Activated gamma-delta T cell treated with Interleukin-2 at 50 U/mL for 16 hours (primary cell): ENCODE measurements at places on chromosomes 12 and 14.

DNA sequence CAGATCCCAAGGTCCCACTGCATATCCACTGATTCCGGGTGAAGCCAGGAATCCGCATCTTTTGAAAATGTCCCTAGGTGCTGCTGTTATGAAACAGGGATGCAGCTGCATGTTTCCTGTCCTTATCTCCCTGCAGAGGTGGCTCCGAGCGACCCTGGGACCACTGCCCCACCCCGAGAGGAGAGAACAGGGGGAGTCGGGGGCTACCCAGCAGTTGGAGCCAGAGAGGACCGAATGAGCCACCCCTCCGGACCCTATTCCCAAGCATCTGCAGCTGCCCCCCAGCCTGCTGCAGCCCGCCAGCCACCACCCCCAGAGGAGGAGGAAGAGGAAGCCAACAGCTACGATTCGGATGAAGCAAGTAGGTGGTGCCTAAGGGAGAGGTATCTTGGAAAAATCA, 30.3 kb upstream of the OAS1 start:
- DNase-seq, result no peak

- DNase-seq, result no peak
These were observed 8.4 kb upstream of the TBX3 start for GRCh38 chr12:114692186-114693058.

GRCh38 chr12:99005601-99006000, 360.5 kb downstream of the APAF1 start:
- DNase-seq, result no peak

DNA sequence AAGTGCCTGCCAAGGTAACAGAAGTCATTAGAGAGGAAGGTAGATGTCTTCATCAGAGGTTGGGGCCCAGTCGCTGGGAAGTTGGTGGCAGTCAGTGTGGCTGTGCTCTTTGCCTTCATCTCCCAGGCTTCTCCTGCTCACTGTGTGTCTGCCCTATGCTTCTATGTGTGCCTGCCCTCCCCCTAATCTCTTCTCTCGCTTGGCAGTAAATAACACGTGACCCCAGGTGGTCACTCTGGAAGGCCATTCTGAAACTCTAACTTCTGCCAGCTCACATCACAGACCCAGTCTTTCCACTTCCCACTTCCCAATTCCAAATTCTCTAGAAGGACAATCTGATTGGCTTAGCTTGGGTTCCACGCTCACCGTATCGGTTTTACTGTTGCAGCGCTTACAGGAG, 9.3 kb downstream of the ZNF664 start:
- DNase-seq, result no peak

GRCh38 chr14:75689012-75689411, 28.0 kb downstream of the TTLL5 start:
- DNase-seq, result no peak

DNA sequence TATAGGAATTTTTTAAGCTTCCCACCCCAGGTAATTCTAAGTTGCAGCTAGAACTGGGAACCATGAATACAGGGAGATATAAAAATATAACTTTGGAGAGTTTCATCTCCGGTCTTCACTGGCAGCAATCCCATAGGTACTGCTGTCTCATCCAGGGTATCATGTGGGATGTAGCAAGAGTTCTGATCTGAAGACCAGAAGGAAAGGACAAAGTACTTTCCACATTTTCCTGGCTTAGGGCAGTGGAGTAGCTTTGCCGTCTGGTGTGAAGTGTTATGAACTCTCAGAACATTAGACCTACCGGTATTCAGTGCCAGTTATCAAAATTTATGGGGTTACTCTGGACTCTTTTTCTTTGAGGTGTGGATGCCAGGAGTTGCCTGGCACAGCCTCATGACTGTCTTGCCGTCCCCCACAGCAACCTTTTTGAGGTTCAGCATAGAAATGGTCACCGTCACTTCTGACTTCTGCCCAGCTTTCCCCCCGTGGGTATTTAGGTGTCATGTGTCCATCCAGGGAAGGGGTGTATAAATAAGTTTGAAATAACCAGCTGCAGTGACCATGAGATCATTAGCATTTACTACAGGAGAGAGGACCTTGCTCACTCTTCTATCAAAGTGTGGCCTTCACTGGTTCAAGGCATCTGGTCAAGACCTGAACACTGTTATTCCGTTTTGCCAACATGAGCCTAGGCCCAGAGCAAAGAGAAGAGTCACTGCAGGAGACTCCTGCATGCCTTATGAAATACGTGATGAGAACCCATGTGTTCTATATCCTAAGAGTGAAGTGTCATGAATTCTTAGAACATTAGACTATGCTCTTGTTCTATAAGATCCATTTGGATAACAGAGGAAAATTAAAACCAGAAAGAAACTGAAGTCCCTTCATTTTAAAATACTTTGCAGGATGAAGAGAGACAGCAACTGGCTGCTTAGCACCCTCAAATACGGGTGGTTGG, 22.2 kb downstream of the TMEM233 start:
- DNase-seq, result no peak

- DNase-seq, result no peak
These were observed 31.5 kb downstream of the EPS8 start for GRCh38 chr12:15757553-15758255.
